ENCODE measurements at places on chromosomes 3 and 15. TPM values are rescaled to one million over a fixed set of nuclear protein-coding genes. Genes with fewer than 3 reads are reported as not detected.

DNA sequence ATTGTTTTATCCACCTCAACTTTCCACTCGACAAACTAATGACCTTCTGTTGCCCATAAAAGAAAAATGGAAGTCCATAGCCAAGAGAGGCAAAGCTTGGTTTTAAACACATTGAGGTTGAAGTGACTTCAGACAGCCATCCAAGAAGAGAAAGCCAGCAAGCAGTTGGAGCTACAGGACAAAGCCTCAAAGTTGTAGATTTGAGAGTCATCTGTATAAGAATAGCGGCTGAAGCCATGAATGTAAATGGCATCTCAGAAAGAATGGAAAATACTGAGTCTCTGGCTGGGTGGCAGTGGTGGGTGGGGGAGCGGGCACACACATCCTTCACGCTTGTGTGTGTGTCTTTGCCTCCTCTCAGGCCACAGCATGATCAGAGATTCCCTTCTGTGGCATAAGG lies 124.1 kb upstream of the CHRM5 start:
- no peak overlapping the region for H3K27ac ChIP-seq

COL6A5 gene
- 0.14 TPM for total RNA-seq

DNA sequence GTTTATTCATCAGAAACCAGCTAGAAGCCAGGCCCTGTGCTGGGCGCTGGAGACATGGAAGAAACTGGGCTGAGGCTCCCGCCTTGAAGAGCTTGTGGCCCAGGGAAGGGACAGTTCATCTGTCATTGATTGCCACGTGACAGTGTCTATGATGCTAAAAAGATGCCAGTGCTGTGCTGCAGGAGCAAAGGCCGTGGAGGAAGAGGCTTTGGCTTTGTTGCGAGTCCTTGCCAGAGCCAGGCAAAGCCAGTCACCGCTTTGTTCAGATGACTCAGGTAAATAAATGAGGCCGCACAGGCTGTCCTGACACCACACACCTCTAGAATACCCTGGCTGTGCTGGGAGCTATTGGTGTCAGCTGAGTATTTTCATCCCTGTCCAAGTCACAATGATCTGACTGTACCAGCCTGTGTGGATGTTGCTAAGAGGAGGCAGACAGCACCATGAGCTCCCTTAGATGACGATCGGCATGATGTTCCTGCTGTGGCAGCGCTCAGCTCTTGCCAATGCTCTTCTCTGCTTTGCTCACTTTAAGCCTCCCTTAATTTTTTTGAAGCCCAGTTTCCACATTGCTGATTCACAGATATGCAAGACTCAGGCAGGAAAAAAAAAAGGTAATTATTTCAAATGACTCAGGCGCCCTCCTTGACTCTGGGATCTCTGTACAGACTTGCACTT lies 77.5 kb downstream of the CCNL1 start:
- peaks cover 3% of the 10 kb centered on the region for H3K27me3 ChIP-seq
- H3K27ac ChIP-seq = peak overlapping the region; percentile 81
- no peak overlapping the region for H3K4me3 ChIP-seq
- no peak for DNase-seq
- H3K4me1 ChIP-seq = peaks cover 53% of the 10 kb centered on the region

SPATA12 gene
- not detected for total RNA-seq

GABRR3 gene
- not detected for total RNA-seq

DNA sequence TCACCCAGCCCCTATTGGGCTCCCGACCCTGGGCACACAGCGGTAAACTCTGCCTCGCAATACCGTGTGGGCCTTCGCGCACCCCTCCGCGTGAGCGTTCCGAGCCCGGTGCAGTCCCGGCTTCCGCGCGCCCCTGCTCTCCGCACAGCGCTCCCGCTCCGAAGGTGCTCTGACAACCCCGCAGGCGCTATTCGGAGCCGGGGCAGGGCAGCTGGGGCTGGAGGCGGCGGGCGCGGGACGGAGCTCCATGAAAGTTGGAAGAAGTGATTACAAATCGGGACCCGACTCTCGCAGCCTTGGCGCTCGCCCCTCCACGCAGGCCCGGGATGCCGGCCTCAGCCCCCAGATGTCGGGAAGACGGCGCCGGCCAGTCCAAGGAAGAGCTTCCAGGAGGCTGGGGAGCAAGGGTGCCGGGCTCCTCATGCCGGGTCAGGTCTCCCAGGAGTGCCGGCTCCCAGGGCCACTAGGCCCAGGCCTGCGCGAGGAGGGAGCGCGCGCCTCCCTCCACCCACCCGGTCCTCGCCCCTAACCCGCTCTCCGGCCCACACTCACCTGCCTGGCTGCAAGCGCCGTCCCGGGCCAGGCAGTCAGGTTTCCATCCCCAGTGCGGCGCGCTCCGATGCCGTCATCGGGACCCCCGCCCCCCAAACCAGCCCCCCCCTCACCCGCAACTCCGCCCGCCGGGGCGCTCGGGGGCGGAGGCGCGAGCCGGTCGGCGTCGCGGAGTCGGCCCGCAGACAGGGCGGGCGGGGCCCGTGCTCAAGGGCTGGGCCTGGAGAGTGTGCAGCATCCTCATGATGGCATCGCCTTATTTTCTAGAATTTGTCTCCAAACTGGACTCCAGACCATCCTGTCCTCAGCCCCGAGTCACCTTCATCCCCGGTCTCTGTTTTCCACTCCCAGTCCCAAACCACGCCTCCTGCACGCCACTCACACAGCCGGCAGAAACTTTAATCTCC lies at the start of gene KIF7:
TSS of gene KIF7 (minus strand) at position 621 of the 959 bp plus-strand sequence. CDS start 2,537 bp downstream, outside the sequence.
- H3K4me1 ChIP-seq = peaks cover 13% of the 10 kb centered on the region
- H3K36me3 ChIP-seq = peaks cover 3% of the 10 kb centered on the region
- no peak for DNase-seq
- peak within 1 kb of the TSS; percentile 62 for H3K27ac ChIP-seq
- peaks cover 18% of the 10 kb centered on the region for H3K27me3 ChIP-seq

DGKG gene
- total RNA-seq = 11.6 TPM

RLBP1 gene
- not detected for total RNA-seq

SLC2A2 gene
- total RNA-seq = 1.9 TPM

PATL2 gene
- total RNA-seq = 1.0 TPM

GNAT1 gene
- total RNA-seq = not detected

DNA sequence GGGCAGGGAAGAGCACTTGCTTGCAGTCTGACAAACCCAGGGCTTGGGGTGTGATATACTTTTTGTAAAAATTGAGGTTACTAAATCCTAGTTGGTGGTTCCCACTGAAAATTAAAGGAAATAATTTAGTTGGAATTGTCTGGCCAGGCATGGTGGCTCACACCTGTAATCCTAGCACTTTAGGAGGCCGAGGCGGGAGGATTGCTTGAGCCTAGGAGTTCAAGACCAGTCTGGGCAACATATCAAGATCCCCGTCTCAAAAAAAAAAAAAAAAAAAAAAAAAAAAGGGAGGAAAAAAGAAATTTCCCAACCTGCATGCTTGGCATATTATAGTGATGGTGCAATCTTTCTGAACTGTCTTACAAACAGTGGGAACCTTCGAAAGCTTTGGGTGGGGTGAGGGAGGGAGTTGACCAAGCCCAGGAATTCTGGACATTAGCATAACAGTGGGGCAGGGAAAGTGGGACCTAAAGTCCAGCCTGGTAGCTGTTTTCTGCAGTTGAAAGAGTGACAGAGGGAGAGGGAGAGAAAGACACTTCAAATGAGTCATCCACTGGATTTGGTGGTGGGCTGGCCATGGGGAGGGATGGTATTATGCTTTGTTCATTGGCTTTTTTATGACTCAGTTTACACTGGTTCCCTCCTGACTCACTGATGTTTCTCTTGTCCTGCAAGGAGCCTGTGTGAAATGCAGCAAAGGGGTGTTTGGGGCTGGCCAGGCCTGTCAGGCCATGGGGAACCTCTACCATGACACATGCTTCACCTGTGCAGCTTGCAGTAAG lies 41.1 kb downstream of the LIMD1 start:
- peak overlapping the region; percentile 71 for H3K27ac ChIP-seq
- H3K27me3 ChIP-seq = no peaks in the 10 kb centered on the region
- H3K4me1 ChIP-seq = peaks cover 13% of the 10 kb centered on the region
- H3K36me3 ChIP-seq = peaks cover 19% of the 10 kb centered on the region
- no peak overlapping the region for H3K4me3 ChIP-seq

POU1F1 gene
- total RNA-seq = not detected

GRCh38 chr3:15631426-15632211 lies 30.1 kb downstream of the BTD start:
- no peak overlapping the region for H3K4me3 ChIP-seq
- peaks cover 45% of the 10 kb centered on the region for H3K4me1 ChIP-seq
- peak overlapping the region; percentile 30 for H3K27ac ChIP-seq
- H3K36me3 ChIP-seq = no peaks in the 10 kb centered on the region
- H3K27me3 ChIP-seq = no peaks in the 10 kb centered on the region

DNA sequence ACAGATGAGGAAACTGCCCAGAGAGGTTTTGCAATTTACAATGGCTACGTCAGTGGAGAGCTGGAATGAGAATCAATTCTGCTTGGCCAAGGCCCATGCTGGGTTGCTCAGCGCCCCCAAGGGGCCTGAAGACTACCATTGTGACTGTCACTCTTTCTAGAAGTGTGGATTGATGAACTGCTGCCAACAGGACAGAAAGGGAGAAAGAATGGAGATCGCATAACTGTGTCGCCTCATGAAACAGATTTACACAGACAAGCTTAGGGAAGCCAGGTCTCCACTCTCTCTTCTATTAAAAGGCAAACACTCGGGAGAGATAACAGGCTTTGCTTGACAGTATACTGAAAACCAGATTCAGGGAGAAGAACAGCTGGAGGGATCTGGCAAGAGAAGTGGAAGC lies 160.0 kb downstream of the STT3B start:
- H3K4me3 ChIP-seq = no peak overlapping the region
- no peaks in the 10 kb centered on the region for H3K4me1 ChIP-seq
- H3K27me3 ChIP-seq = no peaks in the 10 kb centered on the region
- H3K27ac ChIP-seq = no peak overlapping the region

CILP gene
- total RNA-seq = 0.07 TPM

DNA sequence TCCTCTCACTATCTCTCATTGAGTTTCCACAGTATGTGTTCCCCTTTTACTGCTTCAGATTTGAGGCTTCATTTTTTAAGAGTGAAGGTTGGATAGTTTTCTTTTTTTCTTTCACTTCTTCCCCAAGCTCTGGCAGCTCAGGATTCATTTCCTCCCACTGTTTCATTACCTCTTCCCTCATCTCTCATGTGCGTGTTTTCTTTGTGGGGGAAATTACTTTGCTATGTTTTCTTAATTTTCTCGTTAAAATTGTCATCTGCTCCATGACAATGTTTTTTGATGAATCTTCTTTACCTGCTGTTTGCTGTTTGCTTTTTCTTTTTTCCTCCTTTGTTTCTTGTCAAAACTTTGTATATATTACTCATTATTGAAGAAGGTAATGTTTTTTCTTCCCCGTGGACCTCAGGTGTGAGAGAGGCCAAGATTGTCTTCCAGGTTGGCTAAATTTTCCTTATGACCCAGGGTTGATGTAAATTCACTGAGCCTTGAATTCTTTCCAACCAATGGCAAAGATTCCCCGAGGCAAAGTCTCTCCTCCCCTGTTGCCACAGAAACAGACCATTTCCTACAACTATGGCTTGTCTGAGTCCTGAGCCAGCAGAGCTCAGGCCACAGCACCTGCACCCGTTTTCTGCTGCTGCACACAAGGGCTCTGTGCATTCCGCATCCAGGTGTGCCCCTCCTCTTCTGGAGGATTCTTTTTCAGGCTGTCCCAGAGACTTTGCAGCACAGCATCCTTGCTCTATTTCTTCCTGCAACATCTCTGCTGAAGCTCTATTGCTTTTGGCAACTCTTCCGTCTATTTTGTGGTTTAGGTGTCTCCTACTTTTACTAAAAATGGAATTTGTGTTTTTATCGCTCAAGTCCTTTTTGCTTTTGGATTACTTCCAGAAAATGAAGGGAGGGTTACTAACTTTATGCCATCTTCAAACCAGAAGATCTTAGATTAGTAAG lies 66.1 kb downstream of the NOX5 start:
- no peak overlapping the region for H3K27ac ChIP-seq
- DNase-seq = no peak
- peak overlapping the region; percentile 5 for H3K4me3 ChIP-seq
- H3K27me3 ChIP-seq = no peaks in the 10 kb centered on the region
- H3K36me3 ChIP-seq = no peaks in the 10 kb centered on the region
- H3K4me1 ChIP-seq = peaks cover 40% of the 10 kb centered on the region

DNA sequence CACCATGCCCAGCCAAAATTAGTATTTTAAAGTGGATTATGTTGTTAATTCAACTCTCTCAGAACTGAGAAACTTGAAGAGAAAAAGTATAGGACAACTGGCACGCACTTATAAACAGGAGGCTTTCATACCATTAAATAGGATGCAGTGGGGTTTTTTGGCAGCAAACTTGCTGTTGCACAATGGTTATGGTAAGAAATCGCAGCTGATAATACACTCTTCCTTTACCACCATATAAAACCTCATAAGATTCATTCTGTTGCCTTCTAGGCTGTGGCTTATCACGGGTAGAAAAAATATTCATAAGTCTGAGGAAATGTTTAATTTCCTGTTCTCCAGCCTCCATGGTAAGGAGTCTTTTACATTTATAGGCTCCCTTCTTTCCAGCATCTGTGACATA lies 95.3 kb downstream of the TMCO5A start:
- DNase-seq = no peak
- H3K4me1 ChIP-seq = no peaks in the 10 kb centered on the region
- H3K4me3 ChIP-seq = no peak overlapping the region
- no peak overlapping the region for H3K27ac ChIP-seq

DNA sequence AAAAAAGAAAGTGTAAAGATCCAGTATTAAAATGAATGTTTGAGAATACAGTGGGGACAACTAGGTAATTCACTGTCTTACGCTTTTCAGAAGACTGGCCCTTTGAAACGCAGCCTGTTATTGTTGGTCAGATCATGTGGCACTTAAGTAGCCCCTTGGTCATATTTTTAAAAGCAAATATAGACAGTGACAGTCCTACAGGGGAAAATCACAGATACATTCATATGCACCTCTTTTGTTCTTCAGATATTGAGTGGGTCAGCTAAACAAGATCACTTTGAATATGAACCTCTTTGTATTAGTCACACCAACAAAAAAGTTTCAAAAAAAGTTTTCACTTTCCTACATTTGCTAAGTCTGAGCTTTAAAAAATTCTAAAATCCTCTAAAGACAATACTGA lies 36.0 kb downstream of the TIGIT start:
- DNase-seq = no peak
- peaks cover 3% of the 10 kb centered on the region for H3K4me1 ChIP-seq
- no peak overlapping the region for H3K4me3 ChIP-seq
- H3K36me3 ChIP-seq = peaks cover 10% of the 10 kb centered on the region
- no peak overlapping the region for H3K27ac ChIP-seq

GRCh38 chr3:194080436-194080835 lies 55.5 kb upstream of the HES1 start:
- H3K36me3 ChIP-seq = no peaks in the 10 kb centered on the region

VEPH1 gene
- total RNA-seq = 8.6 TPM

INSYN1 gene
- total RNA-seq = 5.8 TPM
